ENCODE measurements at places on chromosomes 2 and 18.

- ATAC-seq, result peak; percentile 80
Measured at GRCh38 chr2:197108758-197109157, 182.3 kb upstream of the PGAP1 start.

- ATAC-seq, result no peak
Measured at GRCh38 chr2:126635281-126635680, 20.7 kb upstream of the GYPC start.

- ATAC-seq, result no peak
Measured at GRCh38 chr2:228673876-228674554, 492.5 kb upstream of the SPHKAP start.

DNA sequence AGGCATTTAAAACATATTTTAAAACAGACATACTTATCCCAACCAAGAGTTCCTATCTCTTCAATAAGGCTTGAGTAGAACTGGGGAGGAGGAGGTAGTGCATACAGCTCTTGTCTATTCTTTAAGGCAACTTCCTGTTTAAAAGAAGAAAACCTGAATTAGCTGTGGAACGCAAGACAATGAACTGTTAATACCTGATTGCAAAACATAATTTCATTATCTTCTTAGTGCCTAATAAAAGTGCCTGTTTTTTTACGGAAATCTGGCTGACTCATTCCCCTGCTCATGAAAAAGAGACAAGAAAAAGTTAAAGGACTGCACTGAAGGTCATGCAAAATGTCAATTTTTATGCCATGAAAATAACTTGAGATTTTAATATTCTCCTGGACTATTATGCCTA is 19.2 kb downstream of the FANCL start:
- peak; percentile 25 for ATAC-seq

- ATAC-seq, result peak; percentile 85
Measured at GRCh38 chr18:28204154-28204553, 27.2 kb upstream of the CDH2 start.

DNA sequence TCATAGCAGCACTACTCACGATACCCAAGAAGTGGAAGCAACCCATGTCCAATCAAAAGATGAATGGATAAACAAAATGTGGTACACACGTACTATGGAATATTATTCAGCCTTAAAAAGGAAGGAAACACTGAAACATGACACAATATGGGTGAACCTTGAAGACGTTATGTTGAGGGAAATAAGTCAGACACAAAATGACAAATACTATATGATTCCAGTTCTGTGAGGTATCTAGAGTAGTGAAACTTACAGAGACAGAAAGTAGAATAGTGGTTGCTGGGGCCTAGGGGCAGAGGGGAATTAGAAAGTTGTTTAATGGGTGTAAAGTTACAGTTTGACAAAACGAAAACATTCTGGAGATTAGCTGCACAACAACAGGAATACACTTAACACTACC is 24.7 kb downstream of the TLK1 start:
- ATAC-seq, result no peak

DNA sequence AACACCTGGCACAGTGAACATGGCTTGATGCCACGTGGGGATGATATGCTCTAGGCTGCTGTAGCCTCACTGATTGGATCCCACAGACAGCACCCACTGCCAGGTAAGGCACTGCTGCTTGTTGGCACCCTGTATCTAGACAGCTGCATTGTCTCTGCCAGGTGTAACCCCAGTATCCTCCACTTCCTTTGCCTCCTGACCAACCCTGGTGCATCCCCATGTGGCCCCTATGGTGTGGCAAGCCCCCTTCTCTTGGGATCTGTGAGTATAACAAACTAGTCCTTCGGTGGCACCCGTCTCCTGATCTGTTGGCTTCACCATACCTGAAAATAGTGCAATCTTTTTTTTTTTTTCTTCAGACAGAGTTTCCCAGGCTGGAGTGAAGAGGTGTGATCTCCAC is 11.1 kb downstream of the TEX51 start:
- ATAC-seq, result no peak

GRCh38 chr2:149068996-149069888 is 30.7 kb downstream of the LYPD6B start:
- ATAC-seq, result peak; percentile 91

DNA sequence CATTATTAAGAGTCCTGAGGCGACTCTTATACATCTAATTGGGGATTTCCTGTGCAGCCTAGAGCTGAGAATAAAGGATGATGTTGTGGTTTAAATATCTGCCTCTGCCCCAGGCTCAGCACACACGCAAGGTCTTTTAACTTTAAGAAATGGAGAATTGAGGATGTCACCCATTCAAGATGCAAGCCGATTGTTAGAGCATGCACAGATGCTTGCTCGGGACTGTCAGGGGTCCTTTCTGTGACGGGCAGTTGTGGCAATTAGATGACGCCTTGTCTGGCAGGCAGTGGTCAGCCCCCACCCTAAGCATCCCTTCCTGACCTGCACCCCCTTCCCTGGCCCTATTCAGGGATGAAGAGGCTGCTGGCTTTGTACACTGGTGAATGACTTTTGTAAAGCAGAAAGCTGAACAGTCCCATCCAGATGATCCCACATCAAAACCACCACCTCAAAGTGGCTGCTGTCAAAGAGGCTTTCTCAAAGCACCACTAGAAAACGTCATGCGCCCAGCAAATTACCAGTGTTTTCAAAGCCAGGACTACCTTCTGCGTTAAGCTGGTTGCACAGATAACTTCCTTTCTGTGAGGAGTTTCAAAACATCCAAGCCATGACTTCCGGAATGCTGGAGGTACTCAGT is 23.7 kb downstream of the FAM178B start:
- ATAC-seq, result no peak

GRCh38 chr2:181203412-181203811 is 223.0 kb downstream of the UBE2E3 start:
- ATAC-seq, result peak; percentile 100

DNA sequence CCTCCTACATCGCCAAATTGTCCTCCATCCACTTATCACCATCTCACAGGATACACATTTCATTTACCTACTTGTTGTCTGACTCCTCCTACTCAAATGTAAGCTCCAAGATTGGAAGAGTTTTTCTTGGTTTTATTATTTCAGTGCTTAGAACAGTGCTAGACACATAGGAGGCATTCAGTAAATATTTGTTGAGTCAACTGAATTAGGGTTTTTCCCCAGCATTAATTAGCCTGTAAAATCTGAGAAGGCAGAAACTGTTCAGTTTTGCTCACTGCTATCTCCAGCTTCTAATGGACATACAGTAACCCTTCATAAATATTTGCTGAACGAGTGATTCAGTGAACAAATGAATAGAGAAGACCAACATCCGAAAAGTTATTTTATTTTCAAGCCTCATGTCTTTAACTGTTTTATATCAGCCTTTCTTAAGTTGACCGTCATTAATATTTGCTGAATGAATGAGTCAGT is 800 bp downstream of the TTC21B start:
- ATAC-seq, result no peak

DNA sequence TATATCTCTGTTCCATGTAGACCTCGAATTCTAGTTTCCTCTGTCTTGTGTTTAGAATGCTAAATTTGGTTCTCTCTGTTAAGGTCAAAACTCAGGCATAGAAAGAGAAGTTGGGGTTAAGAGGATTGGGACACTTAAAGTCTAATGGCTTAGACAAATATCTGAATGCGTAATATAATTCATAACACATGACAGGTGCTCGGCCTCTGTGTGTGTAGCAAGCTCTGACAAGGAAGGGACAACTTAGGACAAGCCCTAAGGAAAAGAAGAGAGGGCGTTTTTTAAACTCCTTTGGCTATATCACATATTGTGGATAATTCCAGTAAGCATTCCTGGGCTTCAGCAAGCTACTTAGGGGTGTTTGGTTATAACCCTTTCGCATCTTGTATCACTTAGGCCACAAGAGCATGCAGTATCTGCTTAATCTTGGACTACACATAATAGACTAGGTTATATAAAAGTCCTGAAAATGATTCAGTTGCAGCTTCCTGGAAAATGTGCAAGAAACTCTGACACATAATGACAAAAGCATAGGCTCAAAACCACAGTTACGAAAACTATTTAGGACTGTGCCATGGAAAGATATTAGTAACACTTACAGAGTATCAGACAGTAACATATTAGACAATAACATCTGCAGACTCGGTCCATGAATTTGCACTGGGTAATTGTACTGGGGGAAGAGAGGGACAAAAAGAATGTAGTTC is 16.1 kb upstream of the CREB1 start:
- ATAC-seq, result peak; percentile 94

DNA sequence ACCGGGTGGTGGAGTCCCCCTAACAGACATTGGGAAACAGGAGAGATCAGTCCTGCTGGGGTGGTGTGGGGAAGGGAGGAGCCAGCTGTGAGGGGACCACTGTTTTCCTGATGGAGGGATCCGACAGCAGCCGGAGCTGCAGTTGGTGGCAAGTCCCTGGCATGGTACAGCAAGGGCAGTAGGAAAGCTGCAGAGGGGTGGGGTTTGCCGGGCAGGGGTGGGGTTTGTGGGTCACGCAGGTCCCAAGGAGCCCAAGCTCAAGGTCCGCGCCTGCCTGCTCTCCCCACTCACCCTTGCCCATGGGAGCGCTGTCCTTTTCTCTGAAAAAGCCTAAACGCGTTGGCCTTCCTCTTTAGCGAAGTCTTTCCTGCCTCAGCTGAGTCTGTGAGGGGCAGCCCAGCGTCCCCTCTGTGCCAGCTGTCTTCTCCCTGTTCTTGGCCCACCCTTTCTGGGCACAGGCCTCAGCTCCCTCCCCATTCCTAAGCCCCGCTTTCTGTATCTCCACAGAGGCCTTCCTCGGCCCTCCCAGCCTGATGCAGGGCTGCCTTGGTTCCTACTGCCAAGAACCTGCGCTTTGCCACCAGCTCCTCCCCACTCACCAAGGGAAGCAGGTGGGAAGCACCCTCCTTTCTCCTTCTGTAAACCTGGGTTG is 29.3 kb upstream of the INHBB start:
- ATAC-seq, result no peak
